Nephron progenitor cell (in vitro differentiated cells): ENCODE measurements at places on chromosomes 5 and 9.

DNA sequence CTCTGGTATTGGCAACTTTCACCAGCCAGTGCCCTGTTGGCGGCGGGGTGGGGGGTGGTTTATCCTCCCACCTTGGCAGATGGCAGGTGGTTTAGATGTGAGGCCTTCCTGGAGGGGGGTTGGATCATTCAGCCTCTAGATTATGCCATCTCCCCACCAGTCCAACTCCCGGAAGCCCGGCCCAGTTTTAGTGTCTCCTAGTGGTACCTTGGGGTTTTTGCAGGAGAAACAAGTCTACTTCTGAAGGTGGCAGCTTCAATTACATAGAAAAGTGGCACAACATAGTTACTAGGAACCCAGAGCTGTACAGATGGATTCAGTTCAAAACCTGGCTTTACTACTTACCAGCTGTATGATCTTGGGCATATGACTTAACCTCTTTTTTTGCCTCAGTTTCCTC, 11.3 kb downstream of the PRLR start:
- no peak for DNase-seq

GRCh38 chr9:98185611-98186171, 6.7 kb downstream of the CORO2A start:
- no peak for DNase-seq

GRCh38 chr5:149251546-149251945, 20.1 kb upstream of the AFAP1L1 start:
- no peak for DNase-seq

DNA sequence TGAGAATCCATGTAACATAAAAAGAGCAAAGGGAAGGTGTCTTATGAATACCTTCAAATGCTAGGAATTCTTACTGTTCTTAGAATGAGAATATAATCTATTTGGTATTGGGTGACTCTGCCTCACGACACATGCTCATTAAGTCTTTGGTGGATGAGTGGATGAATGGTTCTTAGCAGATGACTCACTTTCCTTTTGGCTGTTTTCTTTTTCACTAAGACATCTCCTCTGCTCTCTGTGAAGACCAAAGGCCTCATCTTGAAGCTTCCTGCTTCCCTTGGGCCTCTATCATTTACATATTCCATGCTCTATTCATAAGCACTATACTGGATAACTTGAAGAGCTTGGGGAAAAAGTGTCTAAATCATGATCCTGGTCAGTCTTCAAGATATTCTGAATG, 468.1 kb downstream of the SPATA31D1 start:
- no peak for DNase-seq

GRCh38 chr9:136944212-136944518, 373 bp downstream of the FBXW5 start:
- no peak for DNase-seq

GRCh38 chr5:74294231-74294705, 346.3 kb downstream of the ENC1 start:
- no peak for DNase-seq

DNA sequence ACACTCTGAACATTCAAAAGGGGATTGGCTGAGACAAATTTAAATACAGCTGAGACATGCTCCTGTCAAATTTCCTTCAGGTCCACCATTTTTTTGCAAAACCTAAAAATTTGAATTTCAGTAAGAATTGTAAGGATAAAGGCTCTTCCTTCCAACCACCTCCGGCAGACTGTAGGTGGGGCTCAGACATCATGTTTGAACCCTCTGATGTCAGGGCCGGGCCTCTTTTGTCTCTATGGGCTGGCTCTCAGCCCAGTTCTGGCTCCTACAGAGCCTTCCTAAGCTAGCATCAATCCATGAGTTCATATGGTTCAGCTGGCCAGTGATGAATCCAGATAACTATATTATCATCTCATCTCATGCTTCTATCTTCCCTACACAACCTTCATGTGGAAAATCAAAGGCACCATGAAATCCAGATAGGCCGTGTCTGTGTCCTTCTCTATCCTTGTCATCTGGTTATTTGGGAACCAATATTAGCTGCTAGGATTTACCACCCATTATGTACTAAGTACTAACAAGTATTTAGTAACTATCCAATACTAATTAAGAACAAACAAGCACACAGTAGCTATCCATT, 44.2 kb downstream of the NIPSNAP3B start:
- DNase-seq = no peak

- DNase-seq = no peak
These were observed 82.7 kb downstream of the SV2C start for GRCh38 chr5:76165711-76166374.

DNA sequence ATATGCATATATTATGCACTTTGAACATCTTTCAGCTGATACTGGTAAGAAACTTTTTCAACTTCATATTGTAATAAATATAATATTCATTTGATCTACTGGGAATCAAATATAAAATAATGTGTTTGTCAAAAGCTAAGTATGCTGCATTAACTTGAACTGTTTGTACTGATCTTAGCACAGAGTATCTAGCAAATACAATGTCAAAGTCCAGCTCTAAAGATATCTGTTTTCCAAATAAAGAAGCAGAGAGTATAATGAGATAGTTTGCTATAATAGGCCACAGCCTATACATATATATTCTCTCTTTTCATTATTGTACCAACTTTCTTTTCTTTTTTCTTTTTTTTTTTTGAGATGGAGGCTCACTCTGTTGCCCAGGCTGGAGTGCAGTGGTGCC, 417.0 kb downstream of the TMEM161B start:
- DNase-seq = no peak

DNA sequence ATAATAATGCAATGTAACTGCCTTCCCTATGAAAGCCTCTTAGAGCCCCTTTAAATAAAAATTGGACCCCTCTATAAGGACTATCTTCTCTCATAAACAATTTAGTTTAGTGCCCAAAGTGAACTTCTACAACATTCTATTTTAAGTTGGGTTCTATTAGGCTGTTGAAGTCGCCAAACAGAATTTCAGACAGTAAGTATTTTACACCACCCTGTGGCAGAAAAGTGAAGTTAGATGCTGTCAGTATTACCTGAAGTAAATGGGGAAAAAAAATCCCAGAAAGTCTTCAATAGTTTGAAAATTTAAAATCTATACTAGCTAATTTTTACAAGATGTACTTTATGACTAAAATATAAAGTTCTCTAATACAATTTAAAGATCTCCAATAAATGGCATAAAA, 29.5 kb downstream of the CAAP1 start:
- no peak for DNase-seq

GRCh38 chr9:77896938-77897667, 134.5 kb downstream of the GNAQ start:
- no peak for DNase-seq

- no peak for DNase-seq
These were observed 21.6 kb upstream of the PCDHA1 start for GRCh38 chr5:140764177-140764973.

DNA sequence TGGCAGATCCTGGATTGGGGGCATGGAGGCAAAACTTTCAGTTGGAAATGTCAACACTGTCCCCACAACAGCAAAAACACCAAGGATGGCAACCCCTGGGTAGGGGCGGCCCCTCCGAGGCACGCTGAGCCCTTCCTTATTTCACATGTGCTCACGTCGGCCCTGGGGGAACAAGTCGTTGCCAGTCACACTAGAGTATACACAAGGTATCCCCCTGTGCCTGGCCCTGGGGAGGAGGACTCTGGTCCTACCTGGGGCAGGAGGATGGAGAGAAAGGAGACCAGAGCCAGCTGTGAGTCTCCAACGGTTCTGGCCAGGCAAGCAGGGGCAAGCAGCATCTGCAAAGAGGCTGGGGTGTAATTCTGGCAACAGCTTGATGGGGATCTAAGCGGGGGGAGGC, 126.9 kb upstream of the FOXD4L5 start:
- no peak for DNase-seq

DNA sequence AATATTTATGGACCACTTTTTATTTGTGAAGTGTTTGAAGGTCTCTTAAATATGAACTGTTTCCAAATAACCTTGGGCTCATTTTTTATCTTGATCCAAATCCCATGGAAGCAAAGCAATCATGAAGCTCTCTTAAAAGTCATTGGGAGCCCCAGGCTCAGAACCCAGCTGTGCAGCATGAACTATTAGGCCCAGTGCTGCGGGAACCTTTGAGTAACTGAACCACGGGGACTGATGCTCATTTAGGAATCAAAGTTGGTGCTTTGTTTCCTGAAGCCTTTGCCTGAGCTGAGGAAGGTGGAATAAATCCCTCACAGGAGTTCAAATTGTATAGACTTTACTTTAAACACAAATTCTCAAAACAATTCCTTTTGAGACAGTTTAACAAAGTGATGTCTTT, 27.8 kb downstream of the MAT2B start:
- no peak for DNase-seq

GRCh38 chr9:94639061-94639998, at the start of gene FBP1:
FBP1 (minus strand) TSS chr9:94639518; CDS start chr9:94639310, 208 bp downstream.
- DNase-seq = peak; percentile 68

DNA sequence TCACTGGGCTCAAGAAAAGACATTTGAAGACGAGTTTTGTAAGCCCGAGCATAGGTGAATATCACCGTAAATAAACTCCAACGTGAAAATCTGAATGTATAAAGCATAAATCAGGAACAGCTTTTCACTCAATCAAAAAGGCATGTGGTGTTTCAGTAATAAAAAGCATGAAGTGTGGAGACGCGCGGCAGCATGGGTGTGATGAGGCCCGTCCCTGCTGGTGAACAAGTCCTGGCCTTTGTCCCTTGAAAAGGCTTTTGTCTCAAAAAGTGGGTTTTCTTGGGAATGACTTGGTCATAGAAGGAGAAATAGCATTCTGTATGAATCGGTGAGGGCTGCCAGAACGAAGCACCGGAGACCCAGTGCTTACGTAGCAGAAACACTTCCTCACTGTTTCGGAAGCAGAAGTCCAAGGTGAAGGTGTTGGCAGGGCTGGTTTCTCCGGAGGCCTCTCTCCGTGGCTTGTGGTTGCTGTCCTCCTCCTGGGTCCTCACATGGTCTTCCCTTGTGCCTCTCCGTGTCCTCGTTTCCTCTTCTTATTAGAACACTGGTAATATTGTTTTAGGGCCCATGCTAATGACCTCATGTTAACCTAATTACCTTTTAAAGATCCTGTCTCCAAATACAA, 24.9 kb downstream of the ROPN1L start:
- DNase-seq = no peak

GRCh38 chr9:132288361-132288760, 66.4 kb downstream of the SETX start:
- no peak for DNase-seq

- DNase-seq = no peak
These were observed 293.4 kb downstream of the CD180 start for GRCh38 chr5:66903218-66903617.

GRCh38 chr5:175354964-175355363, 89.0 kb downstream of the DRD1 start:
- peak; percentile 11 for DNase-seq

DNA sequence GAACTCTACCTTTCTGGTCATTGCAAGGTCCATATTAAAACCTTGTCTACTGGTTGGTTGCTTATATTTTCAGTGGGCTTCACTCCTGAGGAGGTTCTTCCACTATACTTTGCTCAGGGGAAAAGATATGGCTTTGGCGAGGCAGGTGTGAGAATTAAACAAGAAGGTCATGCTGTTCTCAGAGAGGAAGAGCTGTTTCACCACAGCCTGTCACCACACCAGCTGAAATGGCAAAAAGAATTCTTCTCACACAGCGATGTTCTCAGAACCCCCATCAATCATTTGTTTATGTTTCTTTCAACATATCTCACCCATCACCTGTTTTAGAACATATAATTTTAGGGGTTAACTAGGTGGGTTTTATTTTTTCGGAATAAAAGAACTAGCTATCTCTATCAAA, 38.6 kb downstream of the CAPSL start:
- DNase-seq = no peak

- no peak for DNase-seq
These were observed 896.6 kb downstream of the TLE1 start for GRCh38 chr9:80792726-80793125.

GRCh38 chr9:84593352-84593751, 76.2 kb upstream of the NTRK2 start:
- no peak for DNase-seq

DNA sequence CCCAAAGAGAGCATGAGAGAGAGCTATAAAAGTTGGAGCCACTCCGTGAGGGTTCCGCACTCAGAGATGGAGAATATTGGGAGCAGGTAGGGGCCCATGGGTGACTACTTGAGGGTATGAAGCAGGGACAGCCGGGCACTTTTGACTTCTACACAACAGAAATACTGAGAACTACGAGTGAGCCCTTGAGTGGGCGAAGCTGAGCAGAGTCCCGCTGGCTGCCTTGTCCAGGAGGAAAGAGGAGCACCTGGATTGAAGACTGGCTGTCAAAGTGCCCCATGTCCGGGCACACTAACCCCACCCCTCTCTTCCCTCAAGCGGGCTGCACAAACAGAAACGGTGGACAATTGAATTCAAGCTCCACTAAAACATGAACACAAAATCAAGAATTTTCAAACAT, 33.6 kb downstream of the FYB1 start:
- no peak for DNase-seq

- DNase-seq = peak; percentile 67
These were observed 422.6 kb downstream of the EFNA5 start for GRCh38 chr5:107248066-107248695.

GRCh38 chr9:4316409-4316808, 16.5 kb upstream of the GLIS3 start:
- no peak for DNase-seq

DNA sequence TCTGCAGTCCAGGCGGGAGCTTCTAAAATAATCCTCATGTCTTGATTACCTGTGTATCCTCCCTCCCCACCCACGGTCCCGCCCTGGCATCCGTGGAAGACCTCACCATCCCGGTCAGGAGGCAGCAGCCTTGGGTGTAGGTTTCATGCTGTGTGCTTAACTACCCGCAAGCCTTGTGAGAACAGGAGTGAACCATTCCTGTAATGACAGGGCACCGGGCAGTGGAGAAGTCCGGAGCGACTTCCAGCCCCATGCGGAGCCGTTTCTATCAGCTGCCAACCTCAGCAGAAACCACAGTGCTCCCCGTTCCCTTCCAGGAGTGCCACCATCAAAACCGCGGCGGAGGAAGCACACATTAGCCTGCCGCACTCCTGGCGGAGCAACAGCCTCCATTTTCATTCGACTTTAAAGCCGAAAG, 123.5 kb upstream of the LMX1B start:
- no peak for DNase-seq

DNA sequence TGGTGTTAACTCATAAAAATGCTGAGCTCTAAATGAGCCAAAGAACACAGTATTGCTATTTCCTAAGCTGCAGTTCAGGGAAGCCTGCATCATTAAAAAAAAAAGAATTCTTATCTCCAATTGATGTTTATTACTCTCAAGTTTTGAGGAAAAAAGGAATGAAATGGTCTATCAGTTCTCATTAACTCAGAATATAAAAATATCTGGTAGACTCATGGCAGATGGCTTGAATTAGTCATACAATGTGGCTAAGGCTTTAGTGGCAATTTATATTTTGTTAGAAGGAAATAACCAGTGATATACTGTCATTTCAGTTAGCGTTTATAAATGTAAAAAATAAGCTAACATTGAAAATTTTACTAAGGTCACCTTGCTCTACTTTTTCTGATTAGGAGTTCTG, 1403.4 kb upstream of the C9orf72 start:
- no peak for DNase-seq

GRCh38 chr5:80037366-80037765, 2.2 kb downstream of the THBS4 start:
- DNase-seq = no peak

- no peak for DNase-seq
These were observed 143.4 kb upstream of the IER5L start for GRCh38 chr9:129321286-129322021.

- DNase-seq = peak; percentile 12
These were observed 17.5 kb downstream of the CAPSL start for GRCh38 chr5:35920890-35921289.

- no peak for DNase-seq
These were observed 111.1 kb downstream of the ARHGAP26 start for GRCh38 chr5:142881076-142881783.
